GOT3 (cell line): ENCODE measurements at places on chromosomes 6 and 20.

DNA sequence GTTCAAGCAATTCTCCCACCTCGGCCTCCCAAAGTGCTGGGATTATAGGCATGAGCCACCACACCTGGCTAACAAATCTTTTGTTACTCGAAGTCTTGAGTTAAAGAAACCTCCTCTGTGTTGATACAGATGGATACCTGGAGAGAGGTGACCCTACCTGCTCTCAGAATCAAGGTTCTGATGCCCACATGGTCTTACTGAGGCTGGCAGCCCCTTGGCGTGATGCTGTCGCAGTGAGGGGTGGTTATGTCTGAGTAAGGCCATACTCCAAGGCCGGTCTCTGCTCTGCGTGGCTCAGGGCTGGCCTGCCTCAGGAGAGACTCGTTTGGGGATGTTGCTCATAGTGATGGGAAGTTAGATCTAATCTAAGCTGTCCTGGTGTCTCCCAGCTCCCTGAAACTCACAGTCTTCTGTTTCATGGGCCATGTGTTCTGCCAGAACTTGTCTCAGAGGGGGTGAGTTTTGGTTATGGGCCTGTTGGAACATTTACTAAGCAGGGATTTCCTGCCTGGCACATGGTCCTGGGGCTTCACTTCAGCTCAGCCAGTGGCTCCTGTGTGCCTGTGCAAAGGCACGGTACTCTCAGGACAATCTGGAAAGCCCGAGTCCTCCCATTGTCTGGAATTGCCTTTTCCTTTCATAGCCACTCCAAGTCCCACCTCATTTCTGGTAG, 17.5 kb upstream of the TRAF3IP2 start:
- DNase-seq = no peak

GRCh38 chr6:53734473-53735299, 60.1 kb upstream of the LRRC1 start:
- DNase-seq = no peak

GRCh38 chr6:14876778-14877613, 368.9 kb upstream of the JARID2 start:
- DNase-seq = no peak

GRCh38 chr6:139597087-139597763, 222.8 kb upstream of the CITED2 start:
- DNase-seq = no peak

- peak; percentile 18 for DNase-seq
Observed at GRCh38 chr6:138250513-138251247, 32.4 kb upstream of the PBOV1 start.

- DNase-seq = no peak
Observed at GRCh38 chr6:108837236-108837971, 10.8 kb upstream of the ARMC2 start.

- DNase-seq = no peak
Observed at GRCh38 chr20:1478566-1478965, 11.9 kb upstream of the NSFL1C start.

- DNase-seq = no peak
Observed at GRCh38 chr20:20417876-20418676, 50.2 kb downstream of the INSM1 start.

DNA sequence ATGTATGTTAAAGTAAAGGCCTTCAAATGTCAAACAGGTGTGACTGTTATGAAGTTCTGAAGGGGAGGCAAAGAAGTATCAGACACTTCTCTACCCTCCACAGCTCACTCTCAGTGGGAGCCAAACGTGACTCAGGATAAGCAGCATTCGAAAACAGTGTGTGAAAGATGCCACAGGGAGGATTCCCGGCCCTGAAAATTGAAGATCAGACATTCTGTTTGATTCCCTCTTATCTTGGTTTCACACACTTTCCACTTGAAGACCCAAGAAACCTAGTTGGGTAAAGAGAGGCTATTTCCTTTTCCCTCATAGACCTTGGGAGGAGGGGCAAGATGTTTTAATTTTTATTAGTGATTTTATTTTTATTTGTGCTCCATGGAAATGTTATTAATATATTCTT, 164.2 kb upstream of the SUPT3H start:
- no peak for DNase-seq
